ENCODE measurements at places on chromosomes 1 and 21.

DNA sequence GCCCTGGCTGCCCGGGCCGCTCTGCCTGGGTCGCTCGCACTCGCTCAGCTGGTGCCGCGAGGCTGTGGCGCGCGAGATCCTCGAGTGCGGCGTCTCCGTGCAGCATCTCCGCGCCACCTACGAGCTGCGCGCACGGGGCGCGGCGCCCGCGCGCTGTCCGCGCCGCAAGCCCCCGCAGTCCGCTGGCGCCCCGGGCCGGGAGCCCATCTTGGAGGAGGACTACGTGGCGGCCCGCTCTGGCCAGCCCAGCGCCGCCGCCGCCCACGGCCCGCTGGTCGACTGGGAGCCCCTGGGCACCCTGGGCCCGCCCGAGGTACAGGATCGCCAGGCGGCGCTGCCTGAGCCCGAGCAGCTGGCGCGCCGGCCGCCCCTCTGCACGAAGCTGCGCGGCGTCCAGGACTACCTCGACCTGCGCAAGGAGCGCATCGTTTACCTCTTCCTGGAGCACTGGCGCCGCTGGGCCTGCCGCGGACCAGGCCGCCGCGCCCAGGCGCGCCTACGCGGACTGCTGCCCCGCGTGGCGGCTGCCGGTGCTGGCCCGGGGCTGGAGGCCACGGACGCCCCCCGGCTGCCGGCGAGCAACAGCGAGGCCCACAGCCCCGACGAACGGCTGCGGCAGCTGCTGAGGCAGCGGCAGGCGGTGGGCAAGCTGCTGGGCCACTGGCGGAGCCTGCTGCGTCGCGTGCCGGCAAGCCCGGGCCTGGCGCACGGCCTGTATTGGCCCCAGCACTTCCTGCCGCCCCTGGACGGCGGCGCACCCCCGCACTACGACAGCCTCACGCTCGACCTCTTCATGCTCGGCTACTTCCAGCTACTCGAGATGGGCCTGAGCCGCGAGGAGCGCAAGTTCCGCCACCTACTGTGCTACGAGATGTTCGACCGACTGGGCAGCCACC is 10.9 kb downstream of the TNFRSF25 start:
- no peak for DNase-seq

GRCh38 chr1:221643404-221644144 is 98.3 kb downstream of the DUSP10 start:
- DNase-seq: no peak

DNA sequence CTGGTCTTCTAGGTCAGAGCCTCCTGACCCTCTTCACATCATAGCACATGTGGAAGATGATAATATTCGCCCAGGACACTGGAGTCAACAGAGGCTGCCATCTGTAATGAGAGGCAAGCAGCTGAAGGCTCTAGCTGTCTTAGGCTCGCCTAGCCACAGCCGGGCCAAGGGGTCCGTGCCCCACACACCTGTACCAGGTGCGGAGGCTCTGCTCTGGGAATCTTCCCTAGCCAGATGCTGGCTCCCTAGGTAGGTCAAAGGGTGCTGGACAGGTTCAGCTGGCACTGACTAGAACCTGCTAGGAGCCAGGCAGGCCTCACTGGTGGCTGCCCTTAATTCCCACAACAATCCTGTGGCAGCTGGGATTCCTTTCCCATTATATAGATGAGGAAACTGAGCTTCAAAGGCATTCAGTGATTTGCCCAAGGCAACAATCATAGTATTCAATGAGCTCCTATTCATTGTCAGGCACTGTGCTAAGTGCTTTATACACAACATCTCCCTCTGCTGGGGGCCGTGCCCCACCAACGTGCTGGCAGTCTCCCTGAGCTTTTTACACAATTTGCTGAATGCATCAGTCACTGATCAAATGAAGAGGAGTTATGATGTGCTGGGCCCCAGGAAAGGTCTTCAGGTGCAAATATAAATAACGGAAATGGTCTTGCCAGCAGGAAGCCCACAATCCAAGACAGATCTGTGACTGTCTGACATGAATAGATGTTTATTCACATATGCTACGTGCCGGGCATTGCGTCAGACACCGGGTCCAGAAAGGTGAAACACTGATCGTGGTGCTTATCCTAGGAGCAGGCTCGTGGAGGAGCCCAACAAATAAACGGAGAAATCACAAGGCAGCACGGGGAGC is 58.0 kb downstream of the DDX20 start:
- DNase-seq: no peak

GRCh38 chr1:116854403-116854690 is 55.4 kb upstream of the PTGFRN start:
- DNase-seq: no peak

DNA sequence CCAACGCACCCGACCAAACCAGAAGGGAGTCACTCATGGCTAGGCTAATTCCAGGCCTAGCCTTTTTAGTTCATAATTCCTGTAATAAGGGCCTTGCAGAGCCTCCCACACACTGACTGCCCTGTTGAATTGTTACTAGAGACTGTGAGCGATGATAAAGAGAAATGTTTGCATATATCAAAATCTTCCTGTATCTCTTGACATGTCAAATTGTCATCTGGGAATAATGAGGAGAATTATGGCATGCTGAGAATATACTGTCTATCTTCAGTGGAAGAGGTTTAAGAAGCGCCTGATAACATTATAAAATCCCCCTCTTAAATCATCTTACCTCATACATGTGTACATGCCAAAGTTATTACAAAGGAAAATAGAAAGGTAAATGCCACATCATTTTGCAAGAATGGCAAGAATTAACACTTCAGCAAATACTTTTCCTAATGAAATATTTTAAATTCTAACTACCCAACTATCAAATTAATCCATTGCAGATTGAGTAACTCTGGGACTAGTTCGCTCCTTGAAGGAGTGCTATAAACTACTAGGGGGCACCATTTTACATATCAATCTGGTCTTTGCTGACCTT is 144.1 kb downstream of the CENPF start:
- DNase-seq: no peak
